ENCODE measurements at places on chromosomes 6 and 20.

DNA sequence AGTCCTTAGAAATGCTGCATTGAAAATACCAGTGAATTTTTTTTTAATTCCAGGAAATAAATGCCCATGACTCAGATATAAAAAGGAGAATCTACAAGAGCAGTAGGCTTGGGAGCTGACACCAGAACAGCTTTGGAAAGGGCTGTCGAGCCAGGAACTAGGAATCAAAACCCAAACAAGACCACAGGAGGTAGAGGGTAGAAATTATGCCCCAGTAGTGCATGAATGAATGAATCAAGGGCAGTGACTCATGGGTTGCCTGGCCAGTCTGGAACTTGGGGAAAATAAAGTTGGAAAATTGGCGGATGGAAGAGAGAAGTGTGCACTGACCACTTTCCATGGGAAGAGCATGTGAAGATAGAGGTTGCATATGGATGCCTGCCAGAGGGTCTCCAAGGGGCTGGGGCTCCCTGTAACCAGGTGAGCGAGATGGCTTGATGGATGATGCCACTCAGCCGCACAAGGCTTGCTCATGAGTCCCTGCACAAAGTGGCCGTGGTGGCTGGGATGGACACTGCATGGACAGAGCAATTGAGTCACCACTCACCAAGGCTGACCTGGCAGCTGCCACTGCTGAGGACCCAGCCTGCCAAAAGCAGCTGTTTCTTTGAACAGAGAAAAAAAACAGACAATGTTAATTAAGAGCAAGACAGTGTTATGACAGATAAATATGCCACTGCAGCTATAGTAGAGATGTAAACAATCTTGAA, 15.2 kb upstream of the MCCD1 start:
- DNase-seq: no peak

GRCh38 chr20:62980970-62981369, 25.8 kb downstream of the BHLHE23 start:
- peak; percentile 32 for DNase-seq

DNA sequence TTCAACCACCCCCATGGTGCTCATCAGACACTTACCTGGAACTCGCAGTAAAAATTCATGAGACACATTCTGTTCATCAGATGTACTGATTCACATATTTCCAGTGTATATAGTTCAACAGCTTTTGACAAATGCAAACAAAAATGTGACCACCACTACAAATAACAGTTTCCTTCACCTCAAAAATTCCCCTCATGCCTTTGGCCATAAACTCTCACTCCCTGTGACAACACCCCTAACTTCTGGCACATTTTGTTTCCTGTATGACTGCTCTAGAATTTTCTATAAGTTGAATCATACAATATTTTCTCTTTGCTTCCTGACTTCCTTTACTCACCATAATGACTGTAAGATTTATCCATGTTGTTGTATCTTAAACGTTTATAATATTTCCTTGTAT, 63.7 kb downstream of the C6orf118 start:
- no peak for DNase-seq

DNA sequence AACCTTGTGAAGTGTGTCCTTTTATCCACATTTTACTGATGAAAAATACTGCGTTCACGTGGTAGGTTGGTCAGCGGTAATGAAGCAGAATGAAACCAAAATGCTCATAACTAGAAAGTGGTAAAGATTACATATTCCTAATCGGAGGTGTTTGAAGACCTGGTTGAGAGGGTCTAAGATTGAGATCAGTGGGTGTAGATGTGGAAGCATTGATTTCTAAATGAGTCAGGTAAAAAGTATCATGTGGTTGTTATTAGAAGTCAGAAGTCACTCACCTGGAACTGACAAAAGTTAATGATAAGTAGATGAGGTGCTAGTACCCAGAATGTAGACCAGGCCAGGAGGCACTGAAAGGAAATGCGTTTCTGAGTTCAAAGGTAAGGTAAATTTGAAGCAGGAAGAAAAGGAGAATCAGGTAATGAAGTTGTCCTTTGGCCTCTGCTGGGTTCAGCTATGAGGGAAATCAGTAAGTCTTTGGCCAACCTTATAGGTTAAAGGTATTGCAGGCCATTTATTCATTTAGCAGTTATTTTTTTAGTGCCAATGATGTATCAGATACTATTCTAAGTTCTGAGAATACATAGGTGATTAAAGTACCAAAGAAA, 31.2 kb downstream of the FAM83B start:
- no peak for DNase-seq

DNA sequence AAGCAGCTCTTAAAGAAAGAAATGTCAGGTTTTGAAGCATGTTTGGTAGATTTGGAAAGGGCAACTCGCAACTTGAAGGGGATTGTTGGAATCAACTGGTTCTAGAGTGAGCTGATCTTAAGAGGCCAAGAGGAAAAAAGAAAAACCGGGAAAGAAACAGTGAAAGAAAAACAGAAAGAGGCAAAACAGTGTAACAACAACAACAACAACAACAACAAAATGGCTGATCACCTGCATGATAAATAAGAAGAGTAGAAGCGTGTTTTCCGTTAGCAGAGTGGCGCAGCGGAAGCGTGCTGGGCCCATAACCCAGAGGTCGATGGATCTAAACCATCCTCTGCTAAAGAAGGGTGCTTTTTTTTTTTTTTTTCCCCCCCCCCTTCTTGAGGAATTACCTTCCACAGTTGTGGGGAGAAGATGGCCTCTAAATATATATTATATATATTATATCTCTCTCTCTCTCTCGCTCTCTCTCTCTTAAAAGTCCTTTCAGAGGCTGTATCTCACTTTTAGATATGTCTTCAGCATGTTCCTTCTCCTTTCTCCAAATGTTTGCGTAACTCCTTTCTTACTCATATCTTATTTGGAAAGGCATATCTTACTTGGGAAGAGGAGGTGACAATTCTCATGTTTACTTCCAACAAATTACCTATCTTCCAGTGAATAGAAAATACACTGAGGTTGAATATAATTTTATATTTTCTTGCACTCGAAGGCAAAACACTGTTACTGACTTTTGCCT, 134.4 kb downstream of the OR2B2 start:
- DNase-seq: no peak
